ENCODE measurements at places on chromosomes 7 and 10.

DNA sequence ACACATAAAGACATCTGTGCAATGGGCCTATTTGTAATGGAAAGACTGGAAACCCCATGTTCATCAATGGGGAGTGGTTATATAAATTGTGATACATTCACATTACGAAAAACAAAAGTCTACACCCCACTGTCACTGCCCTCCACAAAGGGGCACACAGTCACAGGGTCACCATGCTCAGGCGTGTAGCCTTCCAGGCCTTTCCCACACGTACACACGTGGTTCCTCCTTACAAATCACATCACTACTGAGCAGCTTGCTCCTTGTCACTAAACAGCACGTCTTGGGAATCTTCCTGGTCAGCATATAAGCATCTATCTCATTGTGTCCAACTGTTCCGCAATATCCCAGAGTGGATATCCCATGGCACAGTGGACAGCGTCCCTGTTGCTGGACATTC is 163.1 kb downstream of the SLIT1 start:
- no peak for DNase-seq

- DNase-seq, result no peak
Measured at GRCh38 chr10:36606234-36606839, 519.1 kb upstream of the ANKRD30A start.

DNA sequence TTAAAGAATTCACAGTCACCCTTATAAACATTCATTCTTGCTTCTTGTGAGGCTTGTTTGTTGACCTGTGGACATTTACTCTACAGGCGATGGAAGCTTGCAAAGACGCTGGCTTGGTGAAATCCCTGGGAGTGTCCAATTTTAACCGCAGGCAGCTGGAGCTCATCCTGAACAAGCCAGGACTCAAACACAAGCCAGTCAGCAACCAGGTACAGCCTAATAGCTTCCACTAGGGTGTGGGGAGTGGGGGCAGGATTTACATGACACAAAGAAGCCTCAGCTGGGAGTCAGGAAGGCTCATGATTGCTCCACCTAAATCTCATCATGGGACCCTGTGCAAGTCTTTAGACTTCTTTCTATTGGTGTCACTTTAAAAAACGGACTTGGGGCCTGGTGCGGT is 29.0 kb downstream of the AKR1D1 start:
- DNase-seq, result no peak

DNA sequence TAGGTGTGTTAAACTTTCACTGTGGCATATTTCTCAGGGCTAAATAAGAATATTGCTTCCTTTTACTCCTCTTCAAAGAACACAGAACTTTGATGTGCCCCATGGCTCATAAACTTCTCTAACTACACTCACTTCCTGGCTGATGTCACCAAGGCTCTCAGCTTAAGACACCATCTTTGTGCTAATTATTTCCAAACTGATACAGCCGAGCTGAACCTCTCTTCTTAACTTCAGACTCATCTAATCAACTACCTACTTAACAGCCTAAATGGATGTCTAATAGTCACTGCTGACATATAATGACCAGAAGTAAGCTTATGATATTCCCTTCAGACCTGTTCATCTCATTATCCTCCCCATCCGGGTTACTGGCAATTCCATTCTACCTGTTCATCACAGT is 3.6 kb downstream of the C10orf67 start:
- DNase-seq, result no peak

- no peak for DNase-seq
Measured at GRCh38 chr7:84714765-84715164, 472.1 kb downstream of the SEMA3D start.

- DNase-seq, result no peak
Measured at GRCh38 chr7:106629516-106629915, 31.4 kb downstream of the CCDC71L start.

DNA sequence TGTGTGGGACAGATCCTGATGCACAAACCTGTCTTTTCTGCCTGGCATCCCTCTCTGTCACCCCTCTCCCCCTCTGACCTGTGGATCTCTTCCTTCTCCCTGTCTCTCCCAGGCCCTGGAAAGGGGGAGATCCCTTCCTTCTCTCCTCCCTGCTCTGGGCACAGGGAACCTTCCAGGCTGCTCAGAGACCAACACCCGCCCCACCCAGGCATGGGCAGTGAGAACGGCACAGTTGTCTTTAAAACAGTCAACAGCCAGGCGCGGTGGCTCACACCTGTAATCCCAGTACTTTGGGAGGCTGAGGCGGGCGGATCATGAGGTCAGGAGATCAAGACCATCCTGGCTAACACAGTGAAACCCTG is 34.7 kb downstream of the KCNH2 start:
- DNase-seq, result no peak

DNA sequence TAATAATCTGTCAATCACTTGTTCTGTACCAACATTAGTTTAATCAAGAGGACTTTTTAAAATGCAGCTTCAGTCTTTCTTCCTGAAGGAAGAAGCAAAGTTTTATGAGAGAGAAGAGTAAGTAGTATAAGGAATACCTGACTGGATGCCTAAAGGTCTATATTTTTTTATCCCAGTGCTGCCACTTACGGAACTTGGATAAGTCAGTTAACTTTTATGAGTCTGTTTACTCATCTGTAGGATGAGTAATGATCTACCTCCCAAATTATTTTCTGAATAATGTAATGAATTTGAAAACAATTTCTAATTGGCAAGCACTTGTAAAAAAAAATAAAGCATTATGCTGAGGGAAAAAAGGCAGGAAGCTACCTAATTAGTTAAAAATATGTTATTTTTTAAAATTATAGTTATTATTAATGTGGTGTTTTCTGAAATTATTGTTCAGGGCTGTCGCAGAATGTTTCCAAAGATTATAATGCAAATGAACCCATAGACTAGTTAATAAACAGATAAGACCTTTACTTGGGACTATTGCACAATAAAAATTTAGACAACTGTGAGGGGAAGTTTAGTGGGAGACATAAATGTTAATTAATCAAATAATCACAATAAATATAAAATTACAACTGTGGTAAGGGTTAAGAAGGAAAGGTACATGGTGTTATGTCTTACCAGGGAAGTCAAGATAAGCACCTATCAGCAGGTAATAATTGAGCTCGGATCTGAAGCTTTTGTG is 24.6 kb downstream of the SLK start:
- DNase-seq, result no peak

- no peak for DNase-seq
Measured at GRCh38 chr10:114046087-114046458, 2.4 kb downstream of the ADRB1 start.

DNA sequence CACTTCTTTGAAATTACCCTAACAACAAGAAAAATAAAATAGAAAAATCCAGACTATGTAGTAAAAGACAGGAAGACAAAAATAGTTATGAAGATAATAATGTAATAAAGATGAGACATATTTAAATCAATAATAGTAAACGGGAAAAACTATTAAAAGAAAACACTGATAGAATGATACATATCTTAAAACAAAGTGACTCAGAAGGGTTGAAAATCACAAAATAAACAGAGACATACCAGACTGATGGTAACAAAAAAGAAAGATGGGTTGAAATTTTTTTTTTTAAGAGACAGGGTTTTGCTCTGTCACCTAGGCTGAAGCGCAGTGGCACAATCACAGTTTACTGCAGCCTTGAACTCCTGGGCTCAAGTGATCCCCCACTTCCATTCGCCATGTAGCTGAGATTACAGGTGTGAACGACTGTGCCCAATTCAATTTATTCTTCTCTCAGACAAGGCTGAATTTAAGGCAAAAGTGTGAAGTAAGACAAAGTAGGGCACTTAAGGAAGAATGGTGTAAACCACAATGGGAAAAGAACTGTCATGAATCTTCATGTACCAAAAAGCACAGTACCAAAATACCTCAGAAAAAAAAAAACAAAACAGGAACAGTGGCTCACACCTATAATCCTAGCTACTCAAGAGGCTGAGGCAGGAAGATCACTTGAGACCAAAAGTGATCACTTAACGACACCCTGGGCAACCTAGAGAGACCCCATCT is 47.4 kb downstream of the LMBR1 start:
- no peak for DNase-seq

DNA sequence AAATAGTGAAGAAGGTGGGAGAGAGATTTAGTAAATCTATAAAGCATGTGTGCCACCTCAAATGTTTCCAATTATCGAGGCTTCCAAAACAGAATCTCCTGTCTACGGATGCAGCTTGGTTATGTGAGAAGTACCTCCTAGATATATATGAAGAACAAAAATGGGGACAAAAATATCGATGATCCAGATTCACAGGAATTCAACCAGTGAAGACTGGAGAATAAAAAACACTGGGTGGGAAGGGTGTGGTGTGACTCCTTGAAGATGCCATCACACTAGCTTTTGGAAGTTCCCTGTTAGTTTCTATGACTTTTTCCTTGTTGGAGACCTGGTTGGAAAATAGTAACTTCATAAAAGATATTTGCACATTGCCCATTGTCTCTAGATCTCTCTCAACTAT is 152.4 kb downstream of the LRRC4 start:
- DNase-seq, result no peak

DNA sequence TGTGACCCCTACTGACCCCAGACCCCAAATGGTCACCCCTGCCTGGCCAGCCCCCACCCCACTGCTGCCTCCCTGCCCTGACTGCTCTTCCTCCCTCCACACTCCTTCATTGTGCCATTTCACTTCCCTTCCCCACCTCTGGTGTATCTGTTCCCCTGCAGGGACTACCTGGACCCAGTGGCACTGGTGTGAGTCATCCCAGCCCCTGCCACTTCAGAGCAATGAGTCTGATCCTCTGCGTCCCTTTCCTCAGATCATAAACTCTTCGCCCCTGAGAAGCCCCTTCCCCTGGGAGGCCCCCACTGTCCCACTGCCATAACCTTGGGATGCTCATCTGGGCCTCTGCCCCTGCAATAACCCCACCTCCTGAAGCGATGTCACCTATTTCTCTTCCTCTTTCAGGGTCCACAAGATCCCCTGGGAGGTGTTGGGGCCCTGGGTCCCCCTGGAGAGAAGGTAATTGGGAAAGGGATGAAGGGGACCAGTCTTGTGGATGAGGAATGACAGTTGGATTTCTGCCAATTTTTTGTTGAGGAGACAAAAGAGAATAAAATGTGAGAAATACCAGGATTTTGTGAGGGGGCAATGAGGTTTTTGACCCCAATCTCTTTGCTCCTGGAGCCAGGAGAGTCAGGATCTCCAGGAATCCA is 19.1 kb upstream of the VOPP1 start:
- DNase-seq, result no peak

DNA sequence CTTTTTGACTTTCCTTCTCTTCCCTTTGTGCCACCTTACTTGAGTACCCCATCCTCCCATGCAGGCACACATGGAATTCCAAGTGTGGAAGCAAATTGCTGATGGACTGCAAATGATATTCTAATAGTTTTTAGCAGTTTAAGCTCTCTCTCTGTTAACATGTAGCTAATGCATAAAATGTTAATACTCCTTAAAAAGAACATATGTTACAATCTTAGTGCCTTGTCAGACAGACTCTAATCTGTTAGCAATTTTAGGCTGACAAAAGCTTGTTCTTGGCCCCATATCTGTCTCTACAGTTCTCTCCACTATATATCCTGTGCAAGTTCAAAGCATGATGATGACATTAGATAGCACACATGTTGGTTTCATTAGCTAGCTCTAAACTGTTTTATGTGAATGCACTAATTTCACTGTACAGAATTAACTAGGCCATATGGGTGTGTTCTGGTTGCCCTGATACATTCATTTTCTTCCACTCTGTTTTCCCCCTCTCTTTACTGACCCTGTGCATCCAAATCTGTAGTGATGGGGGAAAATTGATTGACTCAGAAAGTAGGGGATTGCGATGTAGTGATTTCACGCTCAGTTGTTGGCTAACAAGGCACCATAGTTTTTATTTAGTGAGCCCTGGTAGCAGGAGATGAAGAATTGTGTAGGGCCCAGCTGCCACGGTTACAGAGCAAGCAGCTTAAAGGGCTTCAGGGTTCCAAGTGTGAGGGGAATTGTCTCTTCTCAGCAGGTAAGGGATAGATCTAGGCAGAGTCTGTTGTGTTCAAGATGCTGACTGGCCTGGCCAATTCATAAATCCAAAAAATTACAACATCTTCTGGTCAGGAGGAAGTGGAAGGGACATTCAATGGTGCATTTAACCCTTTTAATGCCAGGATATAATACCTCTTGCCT is 114.6 kb upstream of the FZD1 start:
- DNase-seq, result no peak

Measured in cortex of kidney (tissue), 1 donor.